Activated T-helper 1 cell treated with anti-CD3 and anti-CD28 coated beads, Interleukin-2, amount 50 U/mL, for 16 hours (primary cell): ENCODE measurements at places on chromosomes 1 and 21.

GRCh38 chr1:224801844-224802490, 127.5 kb upstream of the DNAH14 start:
- no peak for DNase-seq

- no peak for DNase-seq
Measured at GRCh38 chr1:29264773-29265389, 28.6 kb downstream of the PTPRU start.

DNA sequence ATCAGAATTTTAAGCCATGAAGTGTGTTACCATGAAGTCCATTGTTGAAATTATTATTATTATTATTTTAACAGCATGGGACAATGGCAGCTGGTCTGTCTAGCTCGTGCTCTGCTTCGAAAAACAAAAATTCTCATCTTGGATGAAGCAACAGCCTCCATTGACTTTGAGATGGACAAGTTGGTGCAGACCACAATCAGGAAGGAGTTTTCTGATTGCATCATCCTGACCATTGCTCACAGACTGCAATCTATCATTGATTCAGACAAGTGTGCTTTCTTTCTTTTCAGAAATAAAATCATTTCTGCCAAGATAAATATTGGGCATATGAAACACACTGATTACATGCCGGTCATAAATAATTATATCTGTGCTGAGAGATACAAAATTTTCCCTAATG, 21.0 kb downstream of the HSPA13 start:
- DNase-seq: no peak

- no peak for DNase-seq
Measured at GRCh38 chr1:81607924-81608323, 192.8 kb upstream of the ADGRL2 start.

- no peak for DNase-seq
Measured at GRCh38 chr1:69312055-69312732, 255.5 kb upstream of the LRRC7 start.

GRCh38 chr1:112257043-112257835, 138.8 kb upstream of the CTTNBP2NL start:
- no peak for DNase-seq

GRCh38 chr21:43974791-43975468, 37.2 kb upstream of the TRAPPC10 start:
- no peak for DNase-seq

- DNase-seq: no peak
Measured at GRCh38 chr1:220767312-220768125, 19.2 kb upstream of the MTARC1 start.

DNA sequence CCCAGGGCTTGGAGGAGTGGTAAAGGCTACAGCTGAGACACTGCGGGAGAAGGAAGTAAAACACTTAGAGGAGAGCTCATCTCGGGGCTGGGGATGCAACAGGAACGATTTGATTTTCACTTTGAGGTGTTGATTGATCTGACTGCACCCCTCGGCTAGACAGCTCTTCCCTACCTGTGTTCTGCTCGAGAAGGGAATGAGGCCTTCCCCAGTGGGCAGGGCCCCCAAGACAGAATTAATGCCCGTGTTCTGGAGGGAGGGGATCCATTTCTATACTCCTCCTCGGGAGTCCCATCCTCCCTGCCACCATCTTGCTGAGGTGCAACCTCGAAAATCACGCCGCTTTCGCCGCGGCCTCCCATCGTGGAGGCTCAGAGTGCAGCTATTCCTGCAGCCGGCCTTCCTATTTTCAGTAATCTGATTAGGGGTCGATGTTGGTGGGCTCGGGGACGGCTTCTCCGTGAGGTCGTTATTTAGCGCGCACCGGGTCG, 2.4 kb downstream of the ATP2B4 start:
- DNase-seq: no peak

- DNase-seq: no peak
Measured at GRCh38 chr1:61498342-61498741, 226.6 kb downstream of the TM2D1 start.

DNA sequence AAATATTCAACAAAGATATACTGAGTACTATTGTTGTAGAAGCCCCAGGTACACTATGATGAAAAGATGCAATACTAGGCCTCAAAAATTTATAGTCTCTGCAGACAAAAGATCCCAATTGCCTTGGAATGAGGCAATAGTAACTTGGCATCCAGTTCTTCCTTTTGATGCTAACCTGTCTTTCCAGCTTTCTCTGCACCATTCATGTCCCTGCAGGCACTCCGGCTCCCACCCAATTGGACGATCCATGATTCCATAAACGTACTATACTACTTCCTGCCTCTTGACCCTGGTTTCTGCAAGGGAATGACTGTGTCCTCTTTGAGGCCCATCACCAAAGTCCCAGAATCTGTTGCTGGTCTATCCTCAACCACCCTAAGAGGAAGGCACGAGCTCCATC, 8.0 kb upstream of the TAGLN2 start:
- DNase-seq: no peak

- no peak for DNase-seq
Measured at GRCh38 chr1:114707604-114708003, 9.0 kb downstream of the NRAS start.

- no peak for DNase-seq
Measured at GRCh38 chr1:33391343-33392078, 39.4 kb downstream of the PHC2 start.

- peak; percentile 66 for DNase-seq
Measured at GRCh38 chr1:151993734-151994496, at the start of gene S100A10. Gene S100A10, minus strand, starts transcription at chr1:151993859. Its CDS starts 7,629 bp downstream, at chr1:151986230.

DNA sequence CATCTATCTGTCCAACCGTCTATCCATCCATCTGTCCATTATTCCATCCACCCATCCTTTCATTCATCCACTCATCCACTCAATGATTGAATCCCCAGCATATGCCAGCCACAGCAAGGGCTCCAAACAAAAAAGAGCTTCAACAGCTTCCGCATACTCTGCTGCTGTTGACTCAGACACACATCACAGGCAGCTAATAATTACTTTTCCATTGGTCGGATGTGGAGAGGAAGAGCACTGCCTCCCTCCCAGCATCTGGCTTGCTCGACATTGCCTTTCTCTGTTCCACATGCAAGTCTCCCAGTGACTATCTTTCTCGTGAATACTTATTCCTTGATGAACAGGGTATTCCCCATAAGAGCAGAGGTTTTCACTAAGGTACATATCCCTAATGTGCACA, 176.5 kb downstream of the HIVEP3 start:
- DNase-seq: no peak

GRCh38 chr1:162706003-162706402, 73.7 kb downstream of the DDR2 start:
- DNase-seq: no peak
